Epithelial cell of proximal tubule (primary cell): ENCODE measurements at places on chromosomes 7 and 10. TPM values are rescaled to one million over a fixed set of nuclear protein-coding genes. Genes with fewer than 3 reads are reported as not detected.

R3HCC1L gene
- 8.6 and 9.2 TPM in 2 replicates for total RNA-seq

CRYGN gene
- total RNA-seq, result not detected in 2 replicates

CPA5 gene
- 0.12 TPM in 1 of 2 replicates, not detected in the other for total RNA-seq

CHN2 gene
- 0.35 and 5.1 TPM in 2 replicates for total RNA-seq

CPVL gene
- 12.0 and 31.3 TPM in 2 replicates for total RNA-seq

SFTPD gene
- total RNA-seq, result not detected in 2 replicates
